ENCODE measurements at places on chromosomes 5 and 9. TPM values are rescaled to one million over a fixed set of nuclear protein-coding genes. Genes with fewer than 3 reads are reported as not detected.

DNA sequence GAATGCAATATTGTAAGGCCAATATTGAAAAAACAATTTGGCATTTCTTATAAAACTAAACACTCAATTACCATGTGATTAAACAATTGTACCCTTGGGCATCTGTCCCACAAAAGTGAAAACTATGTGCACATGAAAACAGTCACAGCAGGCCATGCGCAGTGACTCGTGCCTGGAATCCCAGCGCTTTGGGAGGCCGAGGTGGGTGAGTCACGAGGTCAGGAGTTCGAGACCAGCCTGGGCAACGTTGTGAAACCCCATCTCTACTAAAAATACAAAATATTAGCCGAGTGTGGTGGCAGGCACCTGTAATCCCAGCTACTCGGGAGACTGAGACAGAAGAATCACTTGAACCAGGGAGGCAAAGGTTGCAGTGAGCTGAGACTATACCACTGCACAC, 343.7 kb downstream of the DMRTA1 start:
- no peak for DNase-seq

GRCh38 chr9:72465593-72465984, 55.8 kb upstream of the TMC1 start:
- no peak for DNase-seq

DNA sequence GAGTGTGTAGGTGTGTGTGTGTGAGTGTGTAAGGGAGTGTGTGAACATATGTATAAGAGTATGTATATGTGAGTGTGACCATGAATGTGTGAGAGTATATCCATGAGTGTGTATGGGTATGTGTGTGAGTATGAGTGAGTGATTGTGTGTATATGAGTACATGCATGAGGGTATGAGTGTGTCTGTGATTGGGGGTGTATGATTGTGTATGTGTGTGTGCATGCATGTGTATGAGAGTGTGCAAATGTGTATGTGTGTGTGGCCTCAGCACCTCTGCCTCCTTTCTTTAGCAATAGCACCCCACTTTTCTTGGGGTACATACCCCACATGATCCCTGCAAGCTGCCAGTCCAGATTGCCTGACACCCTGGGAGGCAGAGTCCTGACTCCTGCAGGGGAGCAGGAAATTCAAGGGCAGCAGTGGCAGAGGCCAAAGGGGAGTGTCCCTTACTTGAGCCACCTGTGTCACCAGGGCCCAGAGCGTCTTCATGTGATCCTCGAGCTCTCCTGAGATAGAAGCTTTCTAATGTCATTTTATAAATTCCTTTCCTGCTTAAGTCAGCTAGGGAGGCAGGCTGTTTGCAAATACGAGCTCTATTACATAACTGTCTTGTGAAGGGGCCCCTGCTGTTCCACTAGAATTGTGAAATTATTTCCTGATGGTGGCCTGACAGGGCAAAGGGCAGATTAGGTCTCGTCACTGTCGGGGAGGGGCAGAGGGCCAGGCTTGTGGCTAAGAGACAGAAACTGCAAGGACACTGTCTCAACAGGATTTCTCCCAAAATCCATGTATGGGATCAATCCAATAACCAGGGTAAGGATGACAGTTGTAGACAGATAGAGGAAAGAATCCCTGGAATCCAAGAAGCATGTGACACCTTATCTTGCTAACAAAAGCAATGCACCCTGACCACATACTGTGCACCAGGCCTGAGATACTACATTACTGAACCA, 389.1 kb downstream of the GADD45G start:
- no peak for DNase-seq

GRCh38 chr5:171537923-171538537, 118.6 kb downstream of the FGF18 start:
- DNase-seq: no peak

- no peak for DNase-seq
Measured at GRCh38 chr9:3118081-3118480, 274.2 kb upstream of the PUM3 start.

- DNase-seq: no peak
Measured at GRCh38 chr9:15277400-15278090, 29.5 kb downstream of the TTC39B start.

GRCh38 chr9:2158111-2158610, 143.0 kb downstream of the SMARCA2 start:
- peak; percentile 75 for DNase-seq

DNA sequence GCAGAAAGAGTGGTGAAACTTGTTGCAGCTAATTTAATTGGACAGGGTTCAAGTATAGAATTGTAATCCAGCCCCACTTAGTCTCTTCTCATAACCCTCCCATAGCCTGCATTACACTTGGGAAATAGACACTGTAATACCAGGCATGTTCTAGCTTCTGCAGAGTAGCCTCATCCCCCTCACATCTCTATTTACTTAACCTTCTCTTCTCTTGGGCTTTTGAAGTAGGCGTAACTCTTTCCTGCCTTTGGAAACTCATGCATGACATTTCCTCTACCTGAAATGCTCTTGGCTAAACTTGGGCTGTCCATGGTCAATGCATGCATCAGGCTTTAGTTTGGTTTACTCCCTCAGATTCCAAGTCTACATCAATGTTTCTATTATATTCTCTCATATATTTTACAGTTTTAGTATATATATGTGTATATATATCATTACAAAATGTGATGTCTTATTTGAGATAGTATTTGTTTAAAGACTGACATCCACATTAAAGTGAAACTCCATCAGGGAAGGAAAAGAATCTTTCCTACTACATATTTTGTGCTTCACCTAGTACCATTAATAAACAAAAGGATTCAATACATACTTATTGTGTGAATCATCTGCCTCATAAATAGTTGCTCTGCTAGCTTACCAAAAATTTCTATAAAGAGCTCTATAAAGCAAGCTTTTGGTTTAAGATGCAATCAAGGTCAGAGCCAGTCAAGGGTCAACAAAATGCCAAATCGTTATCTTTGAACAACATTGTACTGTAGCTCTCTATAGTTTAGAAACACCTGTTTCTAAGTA, 1158.0 kb downstream of the MAT2B start:
- peak; percentile 1 for DNase-seq

DNA sequence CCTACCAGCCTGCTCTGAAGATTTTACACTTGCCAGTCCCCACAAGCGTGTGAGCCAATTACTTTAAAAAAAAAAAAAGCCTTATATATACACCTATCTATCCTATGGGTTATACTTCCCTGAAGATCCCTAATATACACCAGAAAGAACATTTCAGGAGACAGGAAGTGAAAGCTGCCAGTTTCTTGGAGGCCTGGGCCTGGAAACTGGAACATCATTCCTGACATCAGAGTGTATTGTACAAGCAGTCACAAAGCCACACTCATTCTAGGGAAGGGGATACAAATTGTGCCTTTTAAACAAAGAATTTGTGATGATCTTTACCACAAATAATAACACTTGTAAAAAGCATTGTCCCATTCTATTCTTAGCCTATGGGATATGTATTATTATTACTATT, 98.3 kb upstream of the FBN2 start:
- DNase-seq: no peak

DNA sequence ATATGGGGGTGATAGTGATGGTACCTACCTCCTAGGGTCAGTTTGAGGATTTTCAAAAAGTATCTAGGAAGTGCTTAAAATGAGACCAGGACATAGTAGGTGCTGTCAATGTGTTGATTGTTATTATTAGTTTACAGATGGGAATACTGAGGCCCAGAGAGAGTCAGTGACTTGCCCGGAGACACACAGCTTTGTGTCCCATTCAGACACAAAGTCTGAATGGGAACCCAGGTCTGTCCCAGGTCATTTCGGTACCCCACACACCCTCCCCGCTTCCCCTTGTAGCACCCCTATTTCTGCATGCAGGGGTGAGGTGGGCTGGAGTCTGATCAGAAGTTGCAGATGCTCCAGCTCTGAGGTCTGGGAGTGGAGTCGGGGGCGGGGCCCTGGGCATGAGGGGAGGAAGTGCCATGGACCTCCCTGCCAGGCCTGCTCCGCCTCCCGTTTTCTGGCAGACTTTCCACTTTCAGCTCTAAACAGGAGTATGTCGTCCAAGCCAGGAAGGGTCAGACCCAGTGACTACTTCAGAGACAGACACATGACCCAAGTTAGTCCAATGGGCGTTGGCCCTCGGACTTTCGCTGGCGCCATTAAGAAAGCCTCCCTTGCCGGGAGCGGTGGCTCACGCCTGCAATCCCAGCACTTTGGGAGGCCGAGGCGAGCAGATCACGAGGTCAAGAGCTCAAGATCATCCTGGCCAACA, 3.2 kb upstream of the DBN1 start:
- DNase-seq: no peak

- DNase-seq: no peak
Measured at GRCh38 chr5:179526978-179527377, 23.4 kb upstream of the RUFY1 start.

Gene SEMA4D
- total RNA-seq: 1.9 TPM
